ENCODE measurements at places on chromosomes 6 and 20.

- DNase-seq, result no peak
These were observed 301.2 kb upstream of the SGK1 start for GRCh38 chr6:134619077-134619476.

GRCh38 chr6:166419286-166419685 lies 36.5 kb upstream of the MPC1 start:
- DNase-seq, result no peak

DNA sequence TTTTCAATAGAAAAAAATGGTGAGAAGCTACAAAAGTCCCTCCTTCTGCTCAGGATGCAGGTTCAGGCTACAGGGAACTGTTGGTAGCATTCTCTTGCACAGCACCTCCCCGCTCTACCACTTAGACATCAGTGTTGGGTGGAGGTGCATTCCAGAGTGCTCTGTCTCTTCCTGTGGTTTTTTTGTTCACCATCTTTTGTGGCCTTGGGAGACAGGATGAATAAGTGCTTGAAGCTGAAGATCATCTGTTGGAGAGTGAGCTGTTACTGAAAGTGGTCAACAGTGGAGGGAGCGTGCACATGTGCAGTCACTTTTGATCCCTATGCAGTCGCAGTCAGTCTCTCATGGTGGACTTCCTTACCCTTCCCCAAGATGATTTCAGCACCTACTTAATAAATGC lies 16.6 kb upstream of the BTBD3 start:
- DNase-seq, result no peak

DNA sequence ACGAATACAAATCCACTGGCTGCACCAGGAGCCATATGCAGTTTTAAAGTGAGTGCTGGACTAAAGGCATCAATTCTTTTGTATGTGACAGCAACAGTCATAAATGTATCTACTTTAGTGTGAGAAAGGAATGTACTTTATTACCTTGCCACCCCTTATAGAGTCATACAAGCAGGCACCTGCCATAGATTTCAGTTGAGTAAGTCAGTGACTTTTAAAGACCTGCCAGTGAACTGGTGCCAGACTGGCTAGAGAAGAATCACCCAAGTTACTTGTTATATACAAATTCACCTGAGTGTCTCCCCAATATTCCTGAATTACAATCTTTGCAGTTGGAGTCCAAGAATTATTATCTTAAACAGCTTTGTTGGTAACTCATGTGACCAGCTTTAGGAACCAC lies 547.9 kb downstream of the COL12A1 start:
- no peak for DNase-seq

DNA sequence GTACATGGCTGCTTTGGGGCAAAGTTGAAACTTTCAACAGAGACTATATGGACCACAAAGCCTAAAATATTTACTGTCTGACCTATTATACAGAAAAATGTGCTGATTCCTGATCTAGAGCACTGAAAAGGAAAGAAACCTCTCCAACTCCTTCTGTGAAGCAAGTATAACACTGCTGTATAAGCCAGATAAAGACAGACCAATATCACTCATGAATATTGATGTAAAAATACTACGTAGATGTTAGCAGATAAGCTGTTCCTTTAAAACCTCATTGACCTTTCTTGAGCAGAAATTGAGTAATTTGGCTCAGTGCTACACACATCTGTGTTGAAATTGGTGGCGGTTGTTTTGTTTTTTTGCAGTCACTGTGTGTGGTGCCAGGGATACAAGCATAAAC lies 69.9 kb upstream of the HDAC2 start:
- DNase-seq, result peak; percentile 21

DNA sequence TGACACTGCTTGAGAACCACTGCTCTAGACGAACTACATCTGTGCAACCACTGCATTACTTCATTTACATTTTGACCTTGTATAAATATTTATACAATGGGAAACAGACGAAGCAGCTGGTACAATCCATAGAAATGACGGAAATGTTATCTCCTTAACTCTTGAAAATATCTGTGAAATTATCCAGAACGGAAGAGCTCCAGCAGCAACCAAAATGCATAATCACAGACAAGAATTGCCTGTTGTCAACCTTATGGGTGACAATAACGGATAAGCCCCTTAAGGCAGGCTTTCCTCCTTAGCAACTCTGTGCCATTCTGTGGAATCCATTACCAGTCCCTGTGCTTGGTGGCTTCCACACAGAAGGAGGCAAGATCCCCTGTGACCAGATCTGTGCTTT lies 115.4 kb downstream of the DTNBP1 start:
- no peak for DNase-seq

GRCh38 chr20:38201356-38201755 lies 36.3 kb upstream of the TGM2 start:
- peak; percentile 40 for DNase-seq

- no peak for DNase-seq
These were observed 88.5 kb downstream of the KIZ start for GRCh38 chr20:21214431-21214830.

GRCh38 chr20:62606551-62607201 lies 35.6 kb upstream of the SLCO4A1 start:
- peak; percentile 46 for DNase-seq

DNA sequence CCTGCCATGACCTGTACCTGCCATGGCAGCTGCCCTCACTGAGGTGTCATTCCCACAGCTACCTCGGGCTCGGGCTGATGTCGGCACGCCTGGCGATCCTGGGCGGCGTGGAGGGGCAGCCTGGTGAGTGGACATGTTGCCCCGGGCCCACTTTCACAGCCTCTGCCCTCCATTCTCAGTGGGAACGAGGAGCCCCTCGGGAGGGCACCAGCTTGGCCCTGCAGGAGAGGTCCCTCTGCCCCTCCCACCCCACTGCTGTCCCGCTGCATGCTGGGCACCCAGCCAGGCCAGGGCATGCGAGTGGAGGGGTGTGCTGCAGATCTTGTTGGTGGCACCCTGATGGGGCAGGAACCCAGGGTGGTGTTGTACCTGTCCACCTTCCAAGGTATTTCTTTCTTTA lies 23.0 kb downstream of the ENTPD6 start:
- DNase-seq, result no peak
